ENCODE measurements at places on chromosomes 1 and 21. TPM values are rescaled to one million over a fixed set of nuclear protein-coding genes. Genes with fewer than 3 reads are reported as not detected.

DNA sequence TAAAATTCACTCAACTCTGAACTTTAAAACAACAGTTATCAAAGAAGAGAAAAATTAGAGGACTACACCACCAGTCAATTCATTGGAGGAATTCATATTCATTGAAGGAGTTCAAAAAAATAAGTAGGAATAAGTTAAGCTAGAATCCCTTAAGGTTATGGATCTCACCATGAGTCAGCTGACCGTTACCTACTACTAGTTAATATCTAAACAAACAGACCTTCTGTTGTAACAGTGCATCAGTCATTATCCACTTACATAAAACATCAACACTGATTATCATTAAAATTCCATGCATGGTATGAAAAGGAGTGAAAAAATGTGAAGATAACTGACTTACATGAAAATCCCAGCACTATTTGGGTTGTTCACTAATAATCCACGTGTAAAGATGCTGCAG lies 44.9 kb downstream of the FOXJ3 start:
- no peak for DNase-seq

- no peak for DNase-seq
Observed at GRCh38 chr1:27755286-27755685, 17.7 kb upstream of the STX12 start.

- DNase-seq: peak; percentile 38
Observed at GRCh38 chr1:160863774-160864131, 1.1 kb upstream of the CD244 start.

Gene KRTAP19-2
- total RNA-seq: not detected

Gene FGR
- 4.7 TPM for total RNA-seq
